ENCODE measurements at places on chromosomes 5 and 9.
A peak's percentile ranks its signal among the peaks of the same experiment; 100 is the strongest.

- DNase-seq, result no peak
These were observed 5.0 kb downstream of the DPP7 start for GRCh38 chr9:137109250-137110146.

DNA sequence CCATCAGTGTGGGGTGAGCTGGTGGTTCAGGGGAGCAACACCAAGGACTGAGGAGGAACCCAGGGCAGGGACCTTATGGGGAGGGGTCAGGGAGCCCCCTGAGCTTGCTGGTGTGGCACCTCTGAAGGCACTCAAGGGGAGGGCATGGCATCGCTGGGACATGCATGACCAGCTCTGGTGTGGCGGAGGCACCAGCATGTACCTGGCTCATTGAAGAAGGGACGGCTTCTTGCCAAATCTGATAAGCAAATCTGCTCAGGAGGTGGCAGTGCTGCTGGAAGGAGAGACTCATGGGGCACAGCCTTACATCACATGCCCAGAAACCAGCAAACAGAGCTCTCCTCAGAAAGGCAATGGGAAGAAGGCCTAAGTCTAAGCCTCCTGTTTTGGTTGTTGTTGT is 421.8 kb downstream of the SEMA5A start:
- DNase-seq, result no peak

DNA sequence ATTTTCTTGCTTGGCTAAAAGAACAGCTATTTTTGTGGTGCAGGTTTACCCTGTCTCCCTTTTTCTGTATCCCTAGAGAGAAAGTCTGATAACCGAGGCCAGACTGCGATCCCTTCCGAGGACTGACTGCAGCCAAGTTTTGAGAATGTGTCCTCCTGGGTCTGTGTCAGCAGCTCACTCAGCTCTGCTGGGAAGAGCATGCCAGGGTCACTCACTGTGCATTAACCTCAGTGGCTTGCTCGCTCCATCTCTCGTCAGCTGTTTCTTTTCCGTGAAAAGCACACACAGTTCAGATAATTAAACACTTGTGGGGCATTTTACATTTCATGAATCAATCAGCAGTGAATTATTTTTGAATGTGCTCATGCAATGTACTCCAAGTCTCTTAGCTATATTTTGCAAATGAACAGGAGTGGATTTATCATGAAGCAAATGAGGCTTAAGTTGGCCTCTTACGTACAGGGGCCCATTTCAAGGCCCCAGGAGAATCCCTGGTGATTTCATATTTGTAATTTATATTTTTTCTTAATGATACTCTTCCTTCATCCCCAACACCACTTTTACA is 252.1 kb downstream of the SMARCA2 start:
- DNase-seq, result no peak

GRCh38 chr9:133892193-133892920 is 99.8 kb downstream of the VAV2 start:
- DNase-seq, result no peak

DNA sequence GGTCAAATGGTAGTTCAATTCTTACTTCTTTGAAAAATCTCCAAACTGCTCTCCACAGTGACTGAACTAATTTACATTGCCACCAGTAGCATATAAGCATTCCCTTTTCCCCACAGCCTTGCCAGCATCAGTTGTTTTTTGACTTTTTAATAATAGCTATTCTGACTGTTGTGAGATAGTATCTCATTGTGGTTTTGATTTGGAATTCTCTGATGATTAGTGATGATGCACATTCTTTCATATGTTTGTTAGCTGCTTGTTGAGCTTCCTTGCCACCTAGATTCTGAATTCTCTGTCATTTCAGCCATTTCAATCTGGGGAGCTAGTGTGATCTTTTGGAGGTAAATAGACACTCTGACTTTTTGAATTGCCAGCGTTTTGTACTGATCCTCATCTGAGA is 24.0 kb downstream of the CDK20 start:
- DNase-seq, result no peak

GRCh38 chr9:74865177-74865576 is 22.5 kb downstream of the TRPM6 start:
- no peak for DNase-seq

DNA sequence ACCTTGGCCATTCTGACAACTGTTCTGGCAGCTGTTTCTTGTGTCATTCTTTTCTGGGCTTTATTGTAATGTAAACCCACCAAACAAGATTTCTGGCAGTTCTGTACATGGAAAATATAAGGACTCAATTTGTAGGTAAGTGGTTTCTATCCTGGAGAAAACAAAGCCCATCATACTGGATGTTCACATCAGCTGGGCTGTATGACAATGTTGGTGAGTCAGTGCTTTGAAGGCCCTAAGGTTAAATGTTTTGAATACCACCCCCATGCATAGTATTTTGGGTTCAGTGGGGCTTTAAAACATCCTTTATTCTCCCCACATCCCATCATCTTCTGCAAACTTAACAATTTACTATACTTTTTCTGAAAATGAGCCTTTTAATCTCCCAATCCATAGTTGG is 52.5 kb downstream of the SH3GL2 start:
- DNase-seq, result no peak

DNA sequence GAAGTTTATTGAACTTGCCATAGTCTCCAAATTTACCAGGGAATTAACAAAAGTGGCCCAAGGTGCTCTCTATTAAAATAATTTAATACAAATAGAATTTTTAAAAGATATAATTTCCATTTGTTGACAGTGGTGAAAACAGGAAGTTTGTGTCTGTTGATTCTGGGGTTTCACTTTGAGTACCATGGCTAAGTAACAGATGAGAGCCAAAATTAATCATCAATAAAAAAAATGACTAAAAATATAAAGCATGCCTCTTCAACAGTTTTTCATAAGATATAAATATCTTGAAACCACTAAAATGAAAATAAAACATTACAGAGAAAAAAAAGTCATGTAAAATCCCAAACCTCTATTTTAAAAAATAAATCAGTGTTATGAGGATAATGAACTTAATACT is 49.8 kb downstream of the SGCD start:
- DNase-seq, result no peak

DNA sequence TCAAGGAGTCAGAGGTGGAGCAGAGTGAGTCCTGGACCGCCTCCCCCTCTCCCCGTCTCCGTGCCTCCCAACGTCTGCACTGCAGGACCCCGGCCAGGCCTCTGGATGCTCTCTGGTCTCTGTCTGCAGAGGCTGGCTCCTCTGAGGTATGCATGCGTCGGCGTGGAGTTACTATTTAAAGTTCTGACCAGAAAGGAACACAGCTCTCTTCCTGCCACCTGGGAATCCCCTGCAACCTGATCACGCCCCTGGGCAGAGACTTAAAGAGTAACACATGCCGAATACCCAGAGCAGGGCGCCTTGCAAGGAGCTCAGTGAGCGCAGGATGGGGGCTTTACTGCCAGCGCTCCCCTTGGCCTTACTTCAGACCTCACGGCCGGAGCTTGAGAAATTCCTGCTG is 16.0 kb downstream of the ANXA6 start:
- no peak for DNase-seq

GRCh38 chr9:121862371-121863332 is 211.2 kb downstream of the DAB2IP start:
- DNase-seq, result no peak

DNA sequence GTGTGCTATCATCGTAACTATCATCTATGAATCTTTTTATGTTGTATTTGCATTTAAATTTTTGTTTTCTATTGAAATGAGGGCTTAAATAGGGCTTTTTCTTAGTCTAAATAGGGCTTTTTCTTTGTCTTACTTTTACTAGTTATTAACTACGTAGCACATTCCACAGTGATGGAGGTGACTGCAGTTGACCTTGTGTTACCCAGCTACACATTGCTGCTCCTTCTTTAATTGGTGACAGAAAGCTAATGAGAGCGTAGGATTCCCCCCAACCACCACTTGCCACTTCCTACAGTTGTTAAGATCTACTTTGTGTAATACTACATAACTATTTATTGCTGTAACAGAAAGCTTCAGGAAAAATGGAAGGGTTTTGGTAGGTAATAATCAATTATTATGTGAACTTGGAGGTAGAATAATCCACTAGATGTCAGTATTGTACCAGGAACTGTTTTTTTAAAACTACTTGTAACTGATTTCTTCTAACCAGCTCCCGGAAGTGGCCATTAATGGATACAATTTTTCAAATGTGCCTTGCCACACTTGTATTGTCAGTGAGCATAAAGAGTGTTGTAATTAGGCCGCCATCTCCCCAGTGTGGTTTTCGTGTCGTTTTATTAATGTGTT is 18.0 kb downstream of the MTRR start:
- no peak for DNase-seq

DNA sequence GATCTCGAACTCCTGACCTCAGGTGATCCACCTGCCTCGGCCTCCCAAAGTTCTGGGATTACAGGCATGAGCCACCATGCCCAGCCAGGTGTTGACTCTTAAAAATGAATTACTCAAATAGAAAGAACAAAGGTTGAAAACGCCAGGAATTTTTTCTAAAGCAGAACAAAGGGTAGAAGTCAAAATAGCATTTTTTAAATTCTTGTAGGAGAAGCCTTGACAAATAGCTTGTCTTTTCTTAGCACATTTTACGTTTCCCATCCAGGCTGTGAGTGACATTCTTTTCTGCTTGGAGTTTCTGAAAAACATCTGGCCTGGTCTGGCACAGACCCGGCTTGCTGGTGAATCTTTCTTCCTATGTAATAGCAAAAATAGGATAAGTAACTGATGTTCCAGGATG is 169.4 kb upstream of the ZNF462 start:
- DNase-seq, result no peak

- DNase-seq, result no peak
These were observed 24.3 kb upstream of the SEMA6A start for GRCh38 chr5:116598911-116599310.

DNA sequence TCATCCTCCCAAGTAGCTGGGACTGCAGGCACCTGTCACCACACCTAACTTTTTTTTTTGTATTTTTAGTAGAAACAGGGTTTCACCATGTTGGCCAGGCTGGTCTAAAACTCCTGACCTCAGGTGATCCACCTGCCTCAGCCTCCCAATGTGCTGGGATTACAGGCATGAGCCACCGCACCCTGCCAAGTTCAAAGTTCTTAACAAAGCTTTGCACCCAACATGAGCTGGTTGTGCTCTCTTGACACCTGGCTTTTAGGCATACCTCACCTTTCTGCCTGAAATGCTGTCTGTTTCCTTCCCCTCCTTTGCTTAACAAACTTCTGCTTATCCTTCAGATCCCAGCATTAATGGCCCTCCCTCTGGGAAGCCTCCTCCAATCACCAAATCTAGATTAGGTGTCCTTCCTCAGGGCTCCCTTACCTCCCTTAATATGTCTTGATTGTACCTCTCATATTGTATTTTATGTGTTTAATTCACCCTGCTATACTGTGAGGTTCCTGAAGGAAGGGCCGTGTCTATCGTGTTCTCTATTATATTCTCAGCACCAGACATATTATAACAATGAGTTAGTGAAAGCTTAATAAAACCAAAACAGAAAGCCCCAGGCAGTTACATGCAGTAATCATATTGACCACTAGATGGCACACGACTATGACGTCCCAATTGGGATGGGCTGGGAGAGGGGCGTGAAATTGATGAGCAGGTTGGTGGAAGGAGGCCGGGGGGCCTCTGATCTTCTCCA is 62.9 kb upstream of the PPARGC1B start:
- DNase-seq, result no peak

GRCh38 chr5:3778945-3779344 is 183.3 kb downstream of the IRX1 start:
- no peak for DNase-seq

GRCh38 chr9:112863746-112864145 is 26.9 kb downstream of the SLC46A2 start:
- no peak for DNase-seq

- no peak for DNase-seq
These were observed 60.0 kb upstream of the SARDH start for GRCh38 chr9:133798160-133798559.

- no peak for DNase-seq
These were observed 82.3 kb downstream of the THBS4 start for GRCh38 chr5:80117446-80117845.

- DNase-seq, result no peak
These were observed 60.9 kb upstream of the CHD1 start for GRCh38 chr5:98989727-98990126.

- no peak for DNase-seq
These were observed 5.2 kb upstream of the EXOSC3 start for GRCh38 chr9:37790096-37790495.

DNA sequence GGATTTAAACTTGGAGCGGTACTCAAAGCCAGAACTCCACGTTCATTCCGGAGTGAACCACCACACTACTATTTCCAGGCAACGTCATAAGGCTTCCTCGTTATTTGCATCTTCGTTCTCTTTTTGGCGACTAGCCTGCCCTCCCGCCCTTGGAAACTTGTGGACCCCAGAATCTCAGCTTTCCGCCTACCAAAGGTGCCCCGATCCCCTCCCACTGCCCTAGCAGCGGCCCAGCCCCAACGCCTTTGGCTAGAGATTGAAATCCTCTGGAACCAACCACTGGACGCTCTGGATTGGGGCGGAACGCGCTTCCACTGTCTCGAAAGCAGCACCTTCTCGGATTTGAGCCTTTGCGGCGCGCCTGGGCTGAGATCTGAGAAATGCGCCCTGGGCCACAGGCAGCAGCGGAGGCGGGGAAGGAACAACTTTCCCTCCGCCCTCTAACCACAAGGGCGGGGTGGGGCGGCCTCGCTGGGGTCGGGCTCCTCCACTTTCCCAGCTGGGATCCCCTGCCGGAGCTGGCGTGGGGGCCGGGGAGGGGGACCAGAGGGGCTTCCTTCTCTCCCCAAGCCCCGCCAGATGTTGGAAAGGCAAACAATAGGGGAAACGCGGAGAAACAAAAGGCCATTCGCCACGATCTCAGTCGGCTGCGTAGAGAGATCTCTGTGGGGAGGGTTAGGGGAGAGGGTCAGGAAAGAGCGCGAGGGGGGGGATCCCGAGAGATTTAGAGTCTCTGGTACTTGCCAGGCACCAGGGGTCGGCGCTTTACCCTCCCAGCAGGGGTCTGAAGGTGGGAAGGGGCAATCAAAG is 1.3 kb downstream of the MOB3B start:
- DNase-seq, result peak; percentile 84

DNA sequence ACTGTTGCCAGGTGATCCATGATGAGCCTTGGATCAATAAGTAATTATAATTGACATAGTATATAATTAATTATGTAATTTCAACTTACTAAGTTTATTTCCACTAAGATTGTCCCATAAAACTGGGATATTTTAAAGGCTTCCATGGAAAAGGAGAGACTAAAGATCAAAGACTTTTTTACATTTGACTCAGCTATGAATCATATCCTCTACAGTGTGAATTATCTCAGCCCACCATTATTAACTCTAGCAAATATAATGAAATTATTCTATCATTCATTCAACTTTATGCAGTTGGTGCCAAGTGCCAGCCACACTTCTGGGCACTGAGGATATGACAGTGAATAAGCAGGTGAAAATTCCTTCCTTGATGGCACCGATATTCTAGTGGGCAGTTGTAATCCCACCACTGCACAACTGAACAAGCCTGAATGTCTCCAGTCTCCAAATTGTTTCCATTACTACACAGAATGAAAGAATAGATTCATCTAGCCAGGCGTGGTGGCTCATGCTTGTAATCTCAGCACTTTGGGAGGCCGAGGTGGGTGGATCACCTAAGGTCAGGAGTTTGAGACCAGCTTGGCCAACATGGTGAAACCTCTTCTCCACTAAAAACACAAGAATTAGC is 21.9 kb upstream of the TXN start:
- no peak for DNase-seq

GRCh38 chr5:67971223-67971830 is 244.2 kb upstream of the PIK3R1 start:
- no peak for DNase-seq

- no peak for DNase-seq
These were observed 1014.1 kb downstream of the PTPRD start for GRCh38 chr9:9598723-9599122.

Data from left lung (tissue), 14 donors.